ENCODE measurements at places on chromosomes 13 and 19.
A peak's percentile ranks its signal among the peaks of the same experiment; 100 is the strongest.

DNA sequence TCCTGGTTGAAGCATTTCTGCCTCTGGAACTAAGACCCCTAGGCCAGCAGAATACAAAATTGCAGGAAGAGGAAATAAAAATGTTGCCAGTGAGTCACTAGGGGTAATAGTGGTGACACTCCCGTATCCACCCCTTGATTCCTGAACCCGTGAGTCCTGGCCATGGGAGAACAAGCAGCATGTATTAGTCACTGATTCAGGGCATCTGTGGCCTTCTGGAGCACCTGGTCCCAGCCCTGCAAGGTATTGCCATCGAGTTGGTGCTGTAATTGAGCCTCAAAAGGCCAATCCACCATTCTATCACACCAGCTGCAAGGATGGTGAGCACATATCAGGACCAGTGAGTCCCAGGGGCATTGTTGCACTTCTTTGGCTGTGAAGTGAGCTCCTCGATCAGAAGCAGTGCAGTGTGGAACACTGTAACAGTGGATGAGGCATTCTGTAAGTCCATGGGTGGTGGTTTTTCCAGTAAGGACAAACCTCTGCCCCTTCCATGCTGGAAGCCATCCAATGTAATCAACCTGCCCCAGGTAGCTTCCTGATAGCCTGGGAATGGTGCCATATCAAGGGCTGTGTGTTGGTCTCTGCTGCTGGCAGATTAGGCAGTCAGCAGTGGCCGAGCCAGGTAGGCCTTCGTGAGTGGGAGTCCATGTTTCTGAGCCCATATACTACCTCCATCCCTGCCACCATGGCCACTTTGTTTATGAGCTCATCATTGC lies 39.6 kb downstream of the C1QTNF9 start:
- no peak for DNase-seq

- DNase-seq: no peak
These were observed 368.5 kb downstream of the FGF14 start for GRCh38 chr13:102033386-102033785.

GRCh38 chr19:38894968-38895367 lies 4.5 kb downstream of the SIRT2 start:
- no peak for DNase-seq

- DNase-seq: no peak
These were observed 5.0 kb upstream of the TEX29 start for GRCh38 chr13:111315347-111315995.

- peak; percentile 50 for DNase-seq
These were observed 25.7 kb downstream of the SLC8A2 start for GRCh38 chr19:47445937-47446402.

DNA sequence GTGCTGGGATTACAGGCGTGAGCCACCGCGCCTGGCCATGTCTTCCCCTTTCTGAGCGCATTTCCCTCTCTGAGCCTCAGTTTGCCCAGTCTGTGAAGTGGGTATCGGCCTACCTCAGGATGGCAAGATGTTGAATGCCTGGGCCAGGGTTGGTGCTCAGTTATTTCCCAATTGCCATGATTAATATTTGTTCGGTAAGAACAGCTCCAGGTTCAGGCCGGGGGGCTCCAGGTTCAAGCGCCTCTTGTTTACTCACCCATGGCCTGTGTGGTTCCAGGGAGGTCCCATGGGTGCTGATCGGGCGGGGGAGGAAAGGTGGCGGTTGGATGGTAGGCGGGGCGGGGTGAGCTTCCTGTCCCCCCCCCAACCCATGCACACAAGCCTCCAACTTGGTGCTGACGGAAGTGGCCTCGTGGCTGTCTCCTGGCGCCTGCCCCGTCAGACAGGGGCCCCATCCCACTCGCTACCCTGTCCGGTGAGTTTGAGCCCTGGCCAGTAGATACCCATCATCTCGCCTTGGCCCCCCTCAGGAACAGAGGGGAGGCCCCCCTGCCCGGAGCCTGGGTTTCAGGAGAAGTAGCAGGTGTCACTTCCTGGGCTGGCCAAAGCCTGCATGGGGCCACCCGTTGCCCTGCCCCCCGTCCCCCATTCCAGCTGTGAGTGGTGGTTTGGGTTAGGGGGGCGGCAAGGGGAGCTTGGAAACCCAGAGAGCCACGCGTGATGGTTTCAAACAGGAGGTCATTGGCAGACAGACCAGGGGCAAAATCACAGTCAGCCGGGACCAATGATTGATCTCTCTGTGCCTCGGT lies at the start of gene FCHO1:
Gene FCHO1, plus strand, starts transcription at position 375 of the 809 bp plus-strand sequence. CDS start 3,688 bp downstream, outside the sequence.
- DNase-seq: peak; percentile 81

GRCh38 chr13:59416561-59416960 lies 747.2 kb downstream of the DIAPH3 start:
- DNase-seq: no peak

DNA sequence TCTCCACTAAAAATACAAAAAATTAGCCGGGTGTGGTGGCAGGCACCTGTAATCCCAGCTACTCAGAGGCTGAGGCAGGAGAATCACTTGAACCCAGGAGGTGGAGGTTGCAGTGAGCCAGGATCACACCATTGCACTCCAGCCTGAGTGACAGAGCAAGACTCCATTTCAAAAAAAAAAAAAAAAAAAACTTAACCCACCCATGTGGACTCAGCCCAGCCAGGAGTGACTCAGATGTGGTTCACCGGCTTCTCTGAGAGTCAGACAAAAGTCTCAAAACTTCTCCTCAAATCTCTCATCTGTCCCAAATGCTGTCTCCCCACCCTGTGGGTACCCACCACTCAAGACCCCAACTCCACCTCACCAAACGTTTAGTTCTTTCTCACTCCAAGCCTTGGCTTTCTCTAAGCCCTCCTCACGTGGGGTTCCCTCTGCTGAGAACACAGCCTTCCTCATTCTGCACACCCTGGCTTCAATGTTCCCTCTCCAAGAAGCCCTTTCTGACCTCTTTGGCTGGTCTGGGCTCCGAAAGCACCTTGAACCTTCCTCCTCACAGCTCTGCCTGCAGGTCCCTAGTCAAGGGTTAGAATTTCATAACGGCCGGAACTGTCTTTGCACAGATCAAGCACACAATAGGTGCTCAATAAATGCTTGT lies 11.1 kb upstream of the RAB3A start:
- DNase-seq: no peak

DNA sequence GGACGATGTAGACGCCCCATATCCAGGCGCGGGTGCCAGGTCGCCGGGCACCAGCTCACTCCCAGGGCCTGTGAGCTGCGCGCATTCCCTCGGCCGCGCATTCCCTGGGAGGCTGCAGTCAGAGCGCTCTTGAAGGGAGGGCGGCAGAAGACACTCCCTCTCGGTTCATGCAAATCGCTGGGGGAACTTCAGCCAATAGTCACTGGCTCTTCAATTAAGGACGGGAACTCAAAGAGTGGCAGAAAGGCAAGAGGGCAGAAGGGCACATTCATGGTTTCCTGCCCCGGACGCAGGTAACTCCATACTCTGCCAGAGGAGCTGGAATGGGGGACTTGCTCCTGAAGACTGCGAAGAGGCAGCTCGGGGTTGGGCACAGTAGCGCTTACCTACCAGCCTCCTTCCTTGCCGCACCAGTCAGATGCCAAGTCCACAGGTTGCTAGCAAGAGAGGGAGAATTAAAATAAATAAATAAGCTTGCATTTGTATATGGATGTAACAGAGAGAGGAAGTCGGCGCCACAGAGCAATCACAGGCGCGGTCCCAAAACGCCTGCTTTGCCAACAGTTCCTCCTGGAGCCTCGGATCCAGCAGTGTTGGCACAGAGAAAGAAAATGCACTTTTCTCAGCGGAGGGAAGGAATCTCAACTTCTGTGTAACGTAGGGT lies 459 bp downstream of the PCDH20 start:
- DNase-seq: no peak

DNA sequence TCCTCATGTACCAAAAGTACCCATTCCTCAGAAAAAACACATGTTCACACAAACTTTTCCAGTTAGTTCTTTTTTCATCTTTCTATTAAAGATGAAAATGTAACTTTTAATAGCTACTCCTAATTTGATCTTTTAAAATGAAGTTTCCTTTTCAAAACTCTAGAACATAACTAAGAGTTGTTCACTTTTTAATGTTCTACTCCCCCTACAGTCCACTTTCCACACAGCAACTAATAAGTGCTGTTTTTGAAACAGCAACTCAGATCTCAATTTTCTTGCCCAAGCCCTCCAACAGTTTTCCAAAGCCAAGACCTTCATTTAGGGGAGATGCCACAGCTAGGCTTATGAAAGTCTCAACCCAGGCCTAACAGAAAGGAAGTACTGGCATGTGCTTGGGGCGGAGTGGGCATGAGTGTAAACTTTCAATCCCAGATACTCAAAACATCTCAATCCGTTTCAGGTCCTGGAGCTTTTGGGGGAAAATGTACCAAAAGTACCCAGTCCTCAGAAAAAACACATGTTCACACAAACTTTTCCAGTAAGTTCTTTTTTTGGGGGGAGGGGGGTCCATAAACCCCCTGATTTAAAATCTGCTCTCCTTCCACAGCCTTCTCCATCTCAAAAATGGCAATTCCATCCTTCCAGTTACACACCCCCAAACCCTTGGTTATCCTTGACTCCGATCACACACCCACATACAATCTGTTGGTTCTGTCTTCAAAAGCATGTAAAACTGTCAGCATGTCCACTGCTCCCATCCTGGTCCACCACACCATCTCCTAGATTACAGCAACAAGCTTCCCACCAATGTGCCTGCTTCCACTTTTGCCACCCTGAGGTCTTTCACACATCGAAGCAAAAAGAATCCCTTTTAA lies 2.0 kb downstream of the FBL start:
- DNase-seq: no peak

Data from T-helper 17 cell (primary cell).